ENCODE measurements at places on chromosomes 4 and X.
A peak's percentile ranks its signal among the peaks of the same experiment; 100 is the strongest.

- DNase-seq: no peak
These were observed 284.6 kb upstream of the GATB start for GRCh38 chr4:152045449-152045806.

DNA sequence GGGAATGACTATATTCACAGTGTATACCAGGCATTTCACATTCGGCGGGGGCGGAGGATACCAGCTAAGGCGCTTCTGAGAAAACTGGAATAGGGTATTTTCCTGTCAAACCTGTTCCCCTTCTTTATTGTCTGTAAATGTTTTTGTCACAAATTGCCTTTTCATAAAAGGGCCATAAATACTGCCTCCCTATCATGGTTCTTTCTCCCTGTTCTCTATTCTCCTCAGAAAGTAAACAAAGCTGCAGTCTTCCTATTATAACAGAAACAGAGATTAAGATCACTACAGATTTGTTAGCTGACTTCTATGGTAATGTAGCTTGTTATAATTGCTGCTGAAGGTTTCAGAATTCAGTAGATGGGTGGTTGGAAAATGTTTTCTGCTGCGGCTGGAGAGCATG lies 32.2 kb downstream of the MID2 start:
- DNase-seq: no peak

DNA sequence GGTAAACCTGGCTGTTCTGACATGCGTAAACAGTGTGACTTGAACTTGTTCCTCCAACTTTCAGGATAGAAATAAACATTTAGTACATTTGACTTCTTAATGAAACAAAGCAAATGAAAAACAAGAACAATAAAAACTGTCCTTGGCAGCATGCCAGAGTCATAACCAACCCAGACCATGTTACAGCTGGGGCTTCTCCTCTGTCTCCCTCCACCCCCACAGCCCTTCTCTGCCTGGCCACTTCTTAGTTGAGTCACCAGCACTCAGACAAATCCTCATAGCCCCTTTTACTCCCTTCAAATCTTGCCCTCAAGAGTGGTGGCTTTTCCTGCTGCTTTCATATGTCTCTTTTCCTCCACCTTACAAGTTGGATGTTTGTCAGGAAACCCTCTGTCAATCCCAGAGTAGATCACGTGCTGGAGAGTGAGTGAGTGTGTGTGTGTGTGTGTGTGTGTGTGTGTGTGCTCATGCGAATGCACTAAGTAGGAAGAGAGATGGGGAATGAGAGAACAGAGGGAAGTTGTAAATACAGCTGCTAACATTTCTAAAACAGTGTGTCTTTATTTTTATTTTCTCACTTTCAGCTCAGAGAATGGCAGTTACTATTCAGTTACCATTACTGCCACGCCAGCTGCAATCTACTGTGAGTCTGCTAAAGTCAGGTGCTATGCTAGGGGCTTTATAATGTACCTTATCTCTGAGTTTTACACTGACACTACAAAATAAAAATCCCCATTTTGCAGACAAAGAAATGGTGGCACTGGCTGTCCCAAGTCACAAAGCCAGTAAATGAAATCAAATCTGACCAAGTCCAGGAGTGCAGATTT lies 15.0 kb downstream of the SCARB2 start:
- DNase-seq: no peak

DNA sequence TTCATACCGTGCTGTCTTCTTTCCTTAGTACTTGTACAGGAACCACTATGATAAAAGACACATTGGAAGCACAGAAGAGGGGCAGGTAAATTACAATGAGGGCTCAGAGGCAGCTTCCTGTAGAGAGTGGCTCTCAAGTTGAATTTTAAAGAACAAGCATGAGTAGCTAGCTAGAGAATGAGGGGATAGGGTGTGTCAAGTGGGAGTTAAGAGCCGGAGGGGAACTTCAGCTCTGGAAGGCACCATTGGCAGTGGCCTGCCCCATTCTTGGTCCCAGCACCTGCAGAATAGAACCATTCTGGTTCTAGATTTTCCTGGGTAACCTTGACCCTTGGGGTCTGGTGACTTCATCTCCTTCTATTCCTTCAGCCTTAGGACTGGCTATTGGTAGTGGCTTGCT lies 34.0 kb upstream of the JADE1 start:
- DNase-seq: no peak

DNA sequence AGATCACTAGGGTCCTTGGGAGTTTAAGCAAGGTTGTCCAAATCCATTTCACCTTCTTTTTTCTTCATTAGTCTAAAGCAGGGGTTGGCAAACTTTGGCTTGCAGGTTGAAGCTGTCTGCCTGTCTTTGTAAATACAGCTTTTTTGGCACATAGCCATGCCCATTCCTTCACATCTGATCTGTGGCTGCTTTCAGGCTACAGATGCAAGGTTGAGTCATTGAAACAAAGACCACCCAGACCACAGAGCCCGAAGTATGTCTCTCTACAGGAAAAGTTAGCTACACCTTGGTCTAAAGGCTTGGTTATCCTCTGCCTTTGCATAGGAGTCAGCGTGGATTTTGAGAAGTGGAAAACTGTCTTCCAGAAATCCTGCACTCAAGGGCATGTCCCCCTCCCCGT lies 238.1 kb upstream of the STS start:
- DNase-seq: no peak

DNA sequence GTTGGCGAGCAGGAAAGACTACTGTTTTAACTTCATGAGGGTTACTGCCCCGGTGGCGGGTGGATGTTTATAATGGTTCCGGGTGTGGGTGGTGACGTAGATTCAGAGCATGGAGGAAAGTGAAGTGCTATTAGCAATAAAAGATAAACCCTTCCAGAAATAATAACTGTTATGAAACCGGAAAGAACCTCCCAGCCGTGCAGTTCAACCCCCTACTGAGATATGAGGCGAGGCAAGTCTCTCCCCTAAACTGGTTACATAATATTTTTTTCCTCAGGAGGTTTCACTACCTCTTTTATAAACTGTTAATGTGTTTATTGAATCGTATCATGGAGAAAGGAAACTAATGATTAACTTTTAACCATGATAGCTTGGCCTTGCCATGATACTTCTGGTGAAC lies 33.9 kb upstream of the STIM2 start:
- DNase-seq: no peak

DNA sequence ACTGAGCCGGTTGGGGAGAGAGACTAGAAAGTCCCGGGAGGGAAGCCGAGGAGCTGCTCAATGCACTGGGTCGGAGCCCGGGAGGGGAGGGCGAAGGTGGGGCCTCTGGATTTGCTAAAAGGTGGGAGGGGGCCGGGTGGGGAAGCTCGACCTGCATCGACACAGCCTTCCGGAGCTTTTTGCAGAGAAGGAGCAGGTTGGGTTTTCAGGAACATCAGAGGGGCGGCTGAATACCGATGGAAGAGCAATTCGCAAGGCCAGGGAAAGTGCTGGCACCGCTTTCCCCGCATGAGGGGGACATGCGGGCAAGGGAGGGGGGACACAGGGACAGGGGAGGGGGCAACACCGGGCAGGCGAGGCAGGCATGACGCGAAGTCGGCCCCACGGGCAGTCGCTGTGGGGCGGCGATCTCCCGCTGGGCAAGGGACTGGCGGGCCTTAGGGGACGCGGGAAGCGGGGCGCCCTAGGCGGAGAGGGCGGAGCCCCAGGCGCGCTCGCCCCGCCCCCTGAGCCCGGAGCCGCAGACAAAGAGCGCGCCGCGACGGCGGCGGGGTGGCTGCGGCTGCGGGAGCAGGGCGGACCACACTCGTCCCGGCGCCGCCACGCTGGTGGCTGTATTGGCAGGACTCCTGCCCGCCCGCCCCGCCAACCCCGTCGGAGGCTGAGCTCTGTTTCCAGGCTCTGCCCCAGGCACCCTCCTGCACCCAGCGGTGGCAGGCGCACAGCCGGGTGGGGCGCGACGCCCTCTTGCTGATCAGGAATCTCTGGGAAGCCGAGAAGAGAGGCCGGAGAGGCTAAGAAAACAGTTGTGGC lies 11.6 kb downstream of the PDZD4 start:
- peak; percentile 32 for DNase-seq

DNA sequence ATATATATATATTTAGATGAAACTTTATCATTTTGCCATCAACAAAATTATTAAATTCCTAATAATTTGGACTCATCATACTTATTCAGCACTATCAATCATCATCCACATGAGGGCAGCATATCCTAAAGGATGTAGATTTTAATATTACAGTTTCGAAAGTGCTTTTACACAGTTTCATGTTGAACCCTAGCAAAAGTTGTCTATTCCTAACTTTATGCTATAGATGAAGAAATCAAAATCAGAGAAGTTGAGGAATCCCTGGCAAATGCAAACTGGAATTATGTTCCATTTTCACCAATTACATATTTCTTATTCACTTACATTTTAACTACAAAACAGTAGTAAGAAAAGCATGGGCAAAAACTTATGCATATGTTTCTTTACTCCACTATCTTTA lies 36.6 kb upstream of the UGT2A1 start:
- no peak for DNase-seq

- DNase-seq: no peak
These were observed 25.6 kb upstream of the MMRN1 start for GRCh38 chr4:89868999-89869589.

DNA sequence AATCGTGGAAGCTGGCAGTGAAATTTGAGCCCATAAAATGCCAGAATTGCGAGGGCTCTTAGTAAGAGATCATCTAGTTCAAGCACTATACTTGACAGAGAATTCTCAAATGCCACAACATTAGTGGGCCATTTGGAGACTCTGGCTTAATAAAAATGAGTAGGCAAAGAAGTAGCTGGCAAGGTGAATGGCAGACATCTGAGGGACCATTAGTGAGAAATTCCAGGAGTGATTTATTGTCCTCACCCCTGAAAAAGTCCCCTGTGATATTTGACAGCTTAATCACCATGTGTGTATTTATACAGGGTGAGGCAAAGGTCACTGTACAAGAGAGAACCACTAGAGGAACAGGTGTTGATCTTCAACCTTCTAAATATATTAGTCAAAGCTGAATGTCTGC lies 207.5 kb downstream of the CHRDL1 start:
- DNase-seq: no peak

- DNase-seq: no peak
These were observed 49.3 kb upstream of the HMX1 start for GRCh38 chr4:8920969-8921368.

DNA sequence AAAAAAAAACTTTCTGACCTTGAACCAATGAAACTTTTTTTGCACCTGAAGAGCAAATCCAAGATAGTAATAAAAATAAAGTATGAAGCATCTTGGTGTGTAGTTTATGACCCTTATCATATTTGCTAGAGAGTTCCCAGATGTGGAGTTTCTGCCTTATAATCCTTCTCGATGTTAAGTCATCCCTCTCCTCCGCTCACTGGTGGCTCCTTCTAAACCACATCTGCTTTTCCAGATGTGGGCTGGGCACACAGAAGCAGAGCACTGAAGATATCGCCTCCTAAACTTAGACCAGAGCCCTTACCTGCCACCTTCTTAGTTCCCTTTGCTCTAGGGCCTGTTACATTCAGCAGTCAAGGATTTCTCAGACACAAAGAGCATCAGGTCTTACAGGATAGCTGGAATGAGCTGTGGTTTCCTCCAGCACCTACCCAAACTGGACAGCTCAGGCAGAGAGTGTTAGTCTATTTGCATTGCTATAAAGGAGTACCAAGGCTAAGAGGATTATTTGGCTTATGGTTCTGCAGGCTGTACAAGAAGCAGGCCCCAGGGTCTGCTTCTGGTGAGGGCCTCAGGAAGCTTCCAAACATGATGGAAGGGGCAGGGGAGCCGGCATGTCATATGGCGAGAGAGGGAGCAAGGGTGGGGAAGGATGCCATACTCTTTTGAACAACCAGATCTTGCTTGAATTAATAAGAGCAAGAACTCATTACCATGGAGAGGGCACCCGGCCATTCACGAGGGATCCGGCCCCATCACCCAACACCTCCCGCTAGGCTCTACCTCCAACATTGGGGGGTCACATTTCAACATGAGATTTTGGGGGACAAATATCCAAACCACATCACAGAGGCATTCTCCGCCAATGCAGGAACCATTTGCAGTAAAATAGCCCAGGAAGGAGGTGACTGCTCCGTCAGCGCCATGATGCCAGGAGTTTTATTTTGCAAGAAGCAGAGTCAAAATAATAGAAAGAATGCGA lies 75.6 kb upstream of the HELT start:
- no peak for DNase-seq

DNA sequence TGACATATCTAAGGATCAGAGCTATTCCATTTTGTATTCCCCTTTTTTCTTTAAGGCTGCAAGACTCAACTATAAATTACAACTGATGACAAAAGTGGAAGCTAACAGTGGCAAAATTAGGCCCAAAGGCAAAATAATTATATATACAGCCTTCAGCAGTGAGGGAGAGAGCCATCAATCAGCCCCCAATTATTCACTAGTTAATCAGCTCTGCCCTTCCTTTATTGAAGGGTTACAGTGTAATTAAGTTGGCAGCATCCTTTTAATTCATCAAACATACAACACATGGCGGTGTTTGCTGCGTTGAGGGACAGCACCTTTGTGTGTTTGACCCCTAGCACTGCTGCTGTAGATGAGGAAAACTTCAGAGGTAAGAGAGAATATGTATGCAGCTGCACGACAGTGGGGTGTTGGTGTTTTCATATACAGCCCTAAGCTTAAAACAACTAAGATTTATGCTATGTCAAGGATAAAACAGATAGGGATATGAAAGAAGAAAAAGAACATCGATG lies 973.9 kb upstream of the POU3F4 start:
- DNase-seq: no peak

GRCh38 chr4:54066088-54066415 lies 1.6 kb upstream of the CHIC2 start:
- DNase-seq: no peak

DNA sequence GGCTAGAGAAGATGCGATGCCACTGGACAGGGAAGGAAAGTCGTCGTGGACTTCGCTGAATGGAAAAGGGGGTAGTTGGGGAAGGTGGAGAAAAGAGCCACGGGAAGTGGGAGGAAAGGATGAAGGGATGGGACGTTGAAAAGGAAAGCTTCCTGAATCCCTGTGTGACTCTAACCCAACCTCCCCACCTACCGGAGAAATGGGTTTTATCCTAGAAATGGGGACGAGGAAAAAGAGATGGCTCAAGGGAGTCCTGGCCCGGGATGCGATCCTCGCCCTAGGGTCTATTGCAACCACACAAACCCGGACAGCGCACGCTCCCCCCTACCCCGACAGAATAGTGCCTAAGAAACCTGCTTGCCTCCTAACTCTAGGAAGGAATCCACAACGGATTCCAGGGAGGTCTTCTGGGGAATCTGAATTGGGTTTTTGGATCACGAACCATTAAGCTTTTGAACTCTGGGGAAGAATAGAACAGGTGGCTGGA lies 738 bp upstream of the TSPAN5 start:
- DNase-seq: no peak

DNA sequence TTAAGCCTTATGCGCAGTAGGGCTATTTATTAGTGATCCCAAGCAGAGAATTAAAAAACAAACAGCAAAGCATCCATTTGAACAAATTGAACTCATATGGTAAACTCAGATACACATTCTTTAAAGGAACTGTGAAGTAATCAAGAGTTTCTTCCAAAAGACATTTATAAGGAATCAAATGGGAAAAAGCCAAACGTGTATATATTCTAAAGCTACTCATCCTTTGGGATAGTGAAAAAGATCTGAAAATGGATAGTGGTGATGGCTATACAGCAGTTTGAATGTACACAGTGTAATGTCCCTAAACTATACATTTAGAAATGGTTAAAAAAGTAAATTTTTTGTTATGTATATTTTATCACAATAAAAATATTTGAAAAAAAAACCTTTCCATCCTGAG lies 16.6 kb upstream of the HPGDS start:
- DNase-seq: no peak

GRCh38 chr4:14180166-14180565 lies 552.6 kb upstream of the BOD1L1 start:
- no peak for DNase-seq

GRCh38 chr4:175540151-175540550 lies 271.9 kb downstream of the GPM6A start:
- no peak for DNase-seq

- DNase-seq: no peak
These were observed 117.0 kb downstream of the CBLL2 start for GRCh38 chrX:22389556-22390179.

All from stimulated activated CD8-positive, alpha-beta memory T cell treated with anti-CD3 and anti-CD28 coated beads, Interleukin-12 subunit alpha, Interleukin-12 subunit beta, amount 100 ng/mL, for 4 hours (primary cell).